Activated CD4-positive, alpha-beta memory T cell treated with anti-CD3 and anti-CD28 coated beads for 36 hours (primary cell): ENCODE measurements at places on chromosomes 1 and 21. TPM values are rescaled to one million over a fixed set of nuclear protein-coding genes. Genes with fewer than 3 reads are reported as not detected.

Gene PBX1
- total RNA-seq, result 0.17 TPM

- no peak for DNase-seq
Observed at GRCh38 chr1:44010935-44011471, 19.6 kb downstream of the CCDC24 start.

DNA sequence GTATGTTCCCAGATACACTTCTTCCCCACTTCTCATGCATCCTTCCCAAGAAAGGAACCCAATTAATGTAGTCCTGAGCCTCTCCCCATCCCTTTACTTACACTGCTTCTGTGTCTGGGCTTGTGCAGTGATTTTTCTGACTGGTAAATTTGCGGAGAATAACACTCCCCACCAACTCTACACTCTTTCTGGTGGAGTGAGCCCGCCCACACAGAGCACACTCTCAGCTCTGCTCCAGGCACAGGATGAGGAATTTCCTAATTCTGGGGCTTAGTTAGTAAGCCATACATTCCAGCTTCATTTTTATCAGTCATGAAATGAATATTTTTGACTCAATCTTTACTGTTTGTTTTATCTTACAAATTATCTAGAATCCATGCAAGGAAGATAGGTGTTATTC, 38.6 kb downstream of the FMO4 start:
- DNase-seq, result no peak

DNA sequence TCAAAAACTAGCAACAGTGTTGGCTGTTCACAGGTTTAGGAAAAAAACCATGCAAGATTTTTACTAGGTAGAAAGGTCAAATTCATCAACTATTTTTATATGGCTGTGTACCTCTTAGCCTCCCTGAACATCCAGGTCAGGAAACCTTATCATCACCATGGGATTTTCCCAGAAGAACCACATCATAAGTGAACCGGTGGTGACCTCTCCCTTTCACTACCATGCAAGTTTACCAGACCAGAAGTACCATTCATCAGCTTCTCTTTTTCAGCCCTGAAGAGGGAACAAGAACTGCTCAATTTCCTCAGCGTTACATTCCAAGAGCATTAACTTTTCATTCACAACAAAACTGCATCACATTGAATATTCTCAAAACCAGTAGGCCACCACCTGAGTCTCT, 5.9 kb downstream of the SSBP3 start:
- peak; percentile 68 for DNase-seq

Gene SRP9
- 314 TPM for total RNA-seq

DNA sequence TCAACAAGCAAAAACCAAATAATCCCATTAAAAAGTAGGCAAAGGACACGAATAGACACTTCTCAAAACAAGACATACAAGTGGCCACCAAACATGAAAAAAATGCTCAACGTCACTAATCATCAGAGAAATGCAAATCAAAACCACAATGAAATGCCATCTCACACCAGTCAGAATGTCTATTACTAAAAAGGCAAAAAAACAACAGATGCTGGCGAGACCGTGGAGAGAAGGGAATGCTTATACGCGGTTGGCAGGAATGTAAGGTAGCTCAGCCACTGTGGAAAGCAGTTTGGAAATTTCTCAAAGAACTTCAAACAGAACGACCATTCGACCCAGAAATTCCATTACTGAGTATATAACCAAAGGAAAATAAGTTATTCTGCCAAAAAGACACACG, 145.1 kb upstream of the EDN2 start:
- DNase-seq, result no peak
